Stimulated activated CD8-positive, alpha-beta memory T cell treated with anti-CD3 and anti-CD28 coated beads, Interleukin-15, amount 100 ng/mL, for 4 hours (primary cell): ENCODE measurements at places on chromosomes 7 and 10.

- DNase-seq, result no peak
These were observed 7.4 kb upstream of the LFNG start for GRCh38 chr7:2512179-2512661.

GRCh38 chr7:6654842-6655610 is 17.9 kb downstream of the ZNF316 start:
- DNase-seq, result no peak

GRCh38 chr7:99098824-99099498 is 44.9 kb downstream of the SMURF1 start:
- no peak for DNase-seq

DNA sequence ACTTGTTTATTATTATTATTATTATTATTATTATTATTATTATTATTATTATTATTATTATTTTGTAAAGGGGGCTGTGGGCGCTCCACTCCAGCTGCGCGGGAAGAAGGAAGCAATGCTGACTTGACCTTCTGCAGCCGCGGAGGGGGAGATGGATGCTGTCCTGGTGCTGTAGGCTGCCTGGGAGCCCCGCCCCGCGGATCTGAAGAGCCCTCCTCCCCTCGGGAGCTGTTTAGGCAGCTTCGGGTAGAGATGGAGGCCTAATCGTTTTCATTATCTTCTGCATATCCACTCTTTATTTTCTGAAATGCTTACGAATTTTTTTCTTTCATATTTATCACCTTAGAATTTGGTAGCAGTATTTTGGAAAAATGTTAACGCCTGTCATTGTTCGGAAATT is 101.2 kb upstream of the KLF6 start:
- no peak for DNase-seq

DNA sequence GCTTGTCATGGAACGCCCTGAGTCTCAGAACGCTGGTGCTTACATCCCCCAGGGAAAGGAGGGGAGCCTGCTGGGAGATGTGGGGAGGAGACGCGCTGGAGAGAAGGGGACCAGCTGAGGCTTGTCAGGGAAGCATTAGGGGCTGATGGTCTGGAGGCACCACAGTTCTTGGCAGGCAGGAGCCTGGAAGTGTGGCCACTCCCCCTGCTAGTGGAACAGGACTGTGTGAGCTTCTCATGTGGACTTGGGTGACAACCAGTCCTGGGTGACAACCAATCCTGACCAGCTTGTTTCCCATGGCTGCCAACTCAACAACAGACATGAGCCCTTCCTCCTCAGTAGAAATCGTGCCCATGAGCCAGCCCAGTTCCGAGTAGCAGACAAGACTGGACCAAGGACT is 87.8 kb downstream of the SPDYE5 start:
- no peak for DNase-seq

GRCh38 chr7:87918740-87919139 is 15.3 kb upstream of the ADAM22 start:
- DNase-seq, result no peak

DNA sequence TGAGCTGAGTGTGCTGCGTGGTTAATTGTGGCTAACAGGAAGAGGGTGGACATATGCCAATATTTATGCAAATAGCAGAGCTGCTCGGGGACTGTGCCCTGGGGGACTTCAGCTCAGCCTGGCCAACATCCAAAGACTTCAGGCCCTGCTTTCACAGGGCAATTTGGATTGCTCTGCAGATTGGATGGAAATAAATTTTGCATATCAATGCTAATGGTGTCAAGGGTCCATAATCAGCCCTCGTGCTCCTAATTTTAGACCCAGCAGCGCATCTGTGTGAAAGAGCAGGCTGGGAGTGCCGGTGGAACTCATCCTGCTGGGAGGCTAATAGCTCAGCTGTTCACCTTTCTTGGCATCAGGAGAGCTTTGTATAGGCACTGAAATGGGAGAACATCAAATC is 270.1 kb downstream of the TCERG1L start:
- no peak for DNase-seq

DNA sequence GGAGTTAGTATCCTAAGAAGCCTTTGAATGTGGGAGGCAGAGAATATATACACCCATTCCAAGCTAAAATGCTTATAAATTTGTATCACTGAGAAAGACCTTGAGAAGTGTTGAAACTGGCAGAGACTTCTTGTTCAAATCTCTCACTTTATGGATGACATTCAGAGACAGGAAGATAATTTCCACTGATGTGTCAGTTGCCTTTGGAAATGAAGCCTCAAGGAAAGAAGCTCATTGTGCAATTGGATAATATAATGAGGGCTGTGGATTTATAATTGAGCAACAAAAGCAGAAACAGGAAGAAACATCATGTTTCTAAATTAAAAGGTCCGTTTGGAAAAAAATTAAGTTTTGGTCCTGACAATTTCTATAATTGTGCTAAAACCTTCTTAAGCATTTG is 789.9 kb upstream of the IGFBP3 start:
- no peak for DNase-seq

GRCh38 chr10:100518761-100519241 is 860 bp downstream of the SEC31B start:
- DNase-seq, result no peak

GRCh38 chr7:131400681-131401176 is 73.1 kb downstream of the MKLN1 start:
- no peak for DNase-seq

DNA sequence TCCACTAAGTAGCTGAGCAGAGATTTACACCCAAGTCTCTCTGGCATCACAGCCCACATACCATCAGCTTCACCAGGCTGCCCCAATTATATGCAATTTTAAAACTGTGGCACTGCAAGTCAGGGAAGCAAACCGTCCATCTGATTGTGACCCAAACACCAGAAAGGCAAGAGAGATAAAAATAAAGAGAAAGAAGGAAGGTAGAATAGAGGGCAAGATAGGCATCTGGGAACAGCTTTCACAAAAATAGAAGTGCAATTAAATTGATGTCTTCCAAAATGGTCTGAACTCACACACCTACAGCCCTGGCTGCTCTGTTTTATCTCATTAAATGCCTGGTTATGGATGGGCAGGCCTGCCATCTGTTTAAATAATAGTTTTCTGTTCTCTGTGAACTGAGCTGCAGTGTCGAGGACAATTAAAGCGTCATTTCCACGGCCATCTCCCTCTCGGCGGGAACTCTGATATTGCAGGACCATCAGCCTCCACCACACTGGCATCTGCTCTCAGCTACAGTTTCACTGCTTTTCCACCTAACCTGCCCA is 509.1 kb downstream of the INHBA start:
- no peak for DNase-seq

GRCh38 chr10:96642973-96643372 is 56.2 kb upstream of the TM9SF3 start:
- DNase-seq, result peak; percentile 31

DNA sequence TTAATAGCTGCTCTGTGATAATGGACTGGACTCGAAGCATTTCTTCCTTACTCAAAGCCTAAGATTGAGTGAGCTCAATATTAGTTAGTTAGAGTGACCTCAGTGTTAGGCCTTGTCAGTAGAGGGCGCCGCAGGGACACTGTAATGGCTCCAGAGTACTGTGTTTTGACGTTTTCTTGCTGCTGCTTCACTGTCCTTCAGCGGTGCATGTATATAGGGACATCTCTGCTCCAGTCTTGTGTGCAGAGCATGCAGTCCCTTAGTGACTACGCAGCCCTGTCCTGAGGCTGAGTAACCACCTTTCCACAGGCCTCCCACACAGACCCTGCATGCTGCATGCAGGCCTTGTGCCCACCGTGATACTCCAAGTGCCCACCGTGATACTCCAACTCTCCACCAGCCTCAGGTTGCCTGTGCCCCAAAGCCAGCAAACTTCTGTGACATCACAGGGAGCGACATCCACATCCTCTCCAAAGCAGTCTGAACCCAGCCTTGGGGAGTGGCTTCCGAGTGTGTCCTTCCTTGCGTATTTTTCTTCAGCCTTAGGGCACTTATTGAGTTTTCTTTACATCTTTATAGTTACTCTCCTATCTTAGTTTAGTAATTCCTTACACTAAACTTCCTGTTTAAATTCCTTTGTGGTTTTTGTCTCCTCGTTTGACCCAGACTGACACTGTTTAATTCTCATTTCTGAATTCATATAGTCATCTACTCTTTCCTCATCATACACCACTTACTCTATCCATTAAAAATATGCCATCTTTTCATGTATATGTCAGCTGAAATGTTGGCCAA is 118.2 kb downstream of the JAZF1 start:
- no peak for DNase-seq

GRCh38 chr10:21891439-21891838 is 112.1 kb downstream of the DNAJC1 start:
- no peak for DNase-seq

DNA sequence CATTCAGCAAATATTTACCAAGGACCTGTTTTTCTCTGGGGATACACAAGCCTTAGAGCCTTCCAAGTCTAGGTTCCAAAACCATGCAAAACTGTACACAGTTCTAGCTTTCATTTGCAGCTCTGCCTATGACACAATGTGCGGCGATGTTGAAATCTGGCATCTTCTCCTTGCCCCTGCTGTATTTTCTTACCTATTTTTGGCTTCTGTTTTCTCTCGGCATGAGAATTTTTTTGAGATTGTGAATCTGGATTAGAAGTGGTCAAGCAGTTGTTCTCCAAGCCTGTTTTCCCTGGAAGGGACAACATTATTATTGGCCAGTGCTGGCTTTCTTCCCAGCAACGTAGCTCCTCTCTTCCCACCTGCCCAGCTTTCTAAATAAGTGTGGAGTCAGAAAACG is 176.3 kb downstream of the CREB5 start:
- DNase-seq, result no peak

- no peak for DNase-seq
These were observed 24.7 kb downstream of the ANTXRL start for GRCh38 chr10:46311501-46311951.

- no peak for DNase-seq
These were observed 395.1 kb upstream of the GALNT17 start for GRCh38 chr7:70736715-70737460.

GRCh38 chr10:29332761-29333148 is 43.9 kb downstream of the LYZL1 start:
- DNase-seq, result no peak

DNA sequence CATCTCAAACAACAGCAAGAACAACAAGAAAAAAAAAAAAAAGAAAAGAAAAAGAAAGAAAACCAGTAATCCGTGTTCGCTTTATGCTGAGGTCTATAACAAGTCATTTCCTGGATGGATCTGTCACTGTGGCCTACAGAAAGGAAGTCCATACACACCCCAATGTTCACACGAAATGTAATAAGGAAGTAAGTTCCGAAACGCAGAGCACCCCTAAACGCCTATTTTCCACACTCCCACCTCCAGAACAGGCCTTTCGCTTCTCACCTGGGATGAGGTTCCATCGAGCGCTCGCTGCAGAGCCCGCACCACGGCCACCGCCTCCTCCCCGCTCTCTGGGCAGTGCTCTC is 735 bp downstream of the ZNF394 start:
- DNase-seq, result peak; percentile 9

DNA sequence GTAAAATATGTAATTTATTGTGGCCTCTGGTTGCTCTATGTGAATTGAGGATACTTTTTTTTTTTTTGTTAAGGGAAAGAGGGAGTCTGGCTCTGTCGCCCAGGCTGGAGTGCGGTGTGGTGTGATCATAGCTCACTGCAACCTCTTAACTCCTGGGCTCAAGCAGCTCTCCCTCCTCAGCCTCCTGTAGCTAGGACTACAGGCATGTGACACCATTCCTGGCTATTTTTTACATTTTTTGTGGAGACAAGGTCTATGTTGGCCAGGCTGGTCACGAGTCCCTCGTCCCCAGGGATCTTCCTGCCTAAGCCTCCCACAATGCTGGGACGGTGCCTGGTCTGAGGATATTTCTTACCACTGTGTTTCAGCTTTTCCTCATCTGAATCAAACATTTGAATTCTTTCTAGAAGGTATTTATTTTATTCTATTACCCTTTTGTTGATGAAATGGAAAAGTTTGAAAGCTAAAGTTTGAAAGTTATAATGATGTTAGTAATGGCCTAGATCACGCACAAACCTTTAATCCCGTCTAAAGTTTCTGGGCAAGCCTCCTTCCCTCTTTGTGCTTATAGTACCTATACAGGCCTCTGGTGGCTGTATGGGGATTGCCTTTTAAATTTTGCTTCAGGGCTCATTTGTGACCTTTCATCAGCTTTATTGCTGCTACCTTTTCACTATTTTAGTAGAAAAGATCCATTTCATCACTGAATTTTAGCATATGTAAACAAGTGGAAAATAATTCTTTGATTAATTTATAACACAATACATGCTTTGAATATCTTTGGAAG is 2.0 kb downstream of the IFRD1 start:
- no peak for DNase-seq

GRCh38 chr7:150415161-150416153 is 35.0 kb upstream of the GIMAP8 start:
- DNase-seq, result no peak

DNA sequence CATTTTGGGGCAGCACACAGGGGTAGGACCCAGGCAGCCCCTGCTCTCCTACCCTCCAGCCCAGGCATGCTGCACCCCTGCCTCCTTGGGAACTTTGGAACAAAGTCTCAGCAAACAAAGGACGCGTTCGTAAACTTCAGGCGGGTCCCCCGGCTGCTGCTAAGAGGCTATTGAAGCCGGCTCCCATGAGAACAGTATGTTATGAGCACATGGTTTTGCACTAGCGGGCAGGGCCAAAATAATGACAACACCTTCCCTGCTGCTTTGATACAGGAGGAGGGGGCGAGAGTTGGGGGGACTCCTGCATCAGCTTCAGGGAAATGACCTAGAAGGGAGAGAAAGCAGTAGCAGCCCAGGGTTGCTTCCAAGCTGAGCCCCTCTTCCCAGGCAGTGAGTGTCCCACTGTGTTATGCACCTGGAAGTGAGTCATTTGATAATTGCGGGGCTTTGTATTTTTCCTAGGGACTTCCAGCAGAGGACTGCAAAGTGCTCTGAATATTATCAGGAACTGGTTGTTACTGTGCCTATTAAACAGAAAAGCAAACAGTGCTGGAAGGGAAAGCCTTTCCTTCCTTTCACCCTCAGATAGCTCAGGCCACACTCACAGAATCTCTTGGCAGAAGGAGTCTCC is 6.9 kb downstream of the ITPRIP start:
- DNase-seq, result no peak

DNA sequence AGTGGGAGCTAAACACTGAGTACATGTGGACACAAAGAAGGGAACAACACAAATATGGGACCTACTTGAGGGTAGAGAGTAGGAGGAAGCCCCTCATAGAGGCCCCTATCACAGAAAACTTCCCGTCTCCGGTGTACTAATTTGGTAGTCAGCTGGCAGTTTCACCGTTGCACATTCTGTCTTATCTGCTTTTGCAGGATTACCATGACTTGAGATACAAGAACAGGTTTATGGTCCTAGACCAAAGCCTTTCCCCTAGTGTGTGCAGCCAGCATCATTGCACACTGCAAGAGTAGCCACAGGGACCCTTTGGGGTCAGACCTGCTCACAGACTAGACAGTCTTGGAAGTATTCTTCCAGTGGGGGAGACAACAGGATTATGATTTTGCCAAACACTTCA is 5.9 kb upstream of the IFIT1B start:
- DNase-seq, result no peak
